ENCODE measurements at places on chromosomes 2 and 18. TPM values are rescaled to one million over a fixed set of nuclear protein-coding genes. Genes with fewer than 3 reads are reported as not detected.

MEIS1 gene
- 0.30 TPM for polyA plus RNA-seq

GRCh38 chr2:145110668-145111356 lies 590.9 kb upstream of the ZEB2 start:
- DNase-seq: no peak

GRCh38 chr2:71008342-71008741 lies 13.7 kb upstream of the TEX261 start:
- no peak for DNase-seq

NGEF gene
- polyA plus RNA-seq: 2.7 TPM

DNA sequence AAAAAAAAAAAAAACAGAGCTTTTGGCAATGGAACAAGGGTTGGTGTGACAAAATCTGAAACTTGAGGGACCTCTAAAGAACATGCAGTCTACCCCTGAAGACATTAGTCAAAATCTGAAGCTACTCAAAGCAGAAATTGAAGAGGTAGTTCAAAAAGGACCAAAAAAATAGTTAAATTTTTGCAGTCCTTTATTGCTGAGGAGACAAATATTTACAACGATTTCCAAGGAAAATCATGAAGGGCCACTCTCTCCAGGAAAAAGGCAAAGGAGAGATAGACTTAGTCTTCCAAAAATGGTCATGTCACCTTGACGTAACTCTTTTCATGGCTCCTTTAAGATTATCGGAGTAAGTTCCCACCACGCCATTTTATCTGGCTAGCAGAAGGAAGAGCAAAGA lies 452.0 kb downstream of the XIRP2 start:
- no peak for DNase-seq

DNA sequence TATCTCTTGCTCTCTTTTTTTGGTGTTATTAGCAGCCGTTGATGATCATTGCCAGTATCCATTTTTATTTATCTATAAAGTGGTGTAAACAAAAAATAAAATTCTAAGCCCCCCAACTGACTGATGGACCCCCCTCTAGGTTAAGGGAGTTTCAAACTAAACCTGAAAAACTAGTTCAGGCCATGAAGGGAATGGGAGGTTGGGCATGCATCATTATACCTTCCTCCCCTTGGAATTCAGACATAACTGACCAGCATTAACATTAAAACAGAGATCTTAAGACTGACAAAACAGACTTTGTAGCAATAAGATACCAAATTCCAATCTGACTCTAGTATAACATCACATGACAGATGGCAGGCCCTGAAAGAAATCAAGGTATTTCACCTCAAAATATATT lies 20.2 kb downstream of the RALBP1 start:
- no peak for DNase-seq

DNA sequence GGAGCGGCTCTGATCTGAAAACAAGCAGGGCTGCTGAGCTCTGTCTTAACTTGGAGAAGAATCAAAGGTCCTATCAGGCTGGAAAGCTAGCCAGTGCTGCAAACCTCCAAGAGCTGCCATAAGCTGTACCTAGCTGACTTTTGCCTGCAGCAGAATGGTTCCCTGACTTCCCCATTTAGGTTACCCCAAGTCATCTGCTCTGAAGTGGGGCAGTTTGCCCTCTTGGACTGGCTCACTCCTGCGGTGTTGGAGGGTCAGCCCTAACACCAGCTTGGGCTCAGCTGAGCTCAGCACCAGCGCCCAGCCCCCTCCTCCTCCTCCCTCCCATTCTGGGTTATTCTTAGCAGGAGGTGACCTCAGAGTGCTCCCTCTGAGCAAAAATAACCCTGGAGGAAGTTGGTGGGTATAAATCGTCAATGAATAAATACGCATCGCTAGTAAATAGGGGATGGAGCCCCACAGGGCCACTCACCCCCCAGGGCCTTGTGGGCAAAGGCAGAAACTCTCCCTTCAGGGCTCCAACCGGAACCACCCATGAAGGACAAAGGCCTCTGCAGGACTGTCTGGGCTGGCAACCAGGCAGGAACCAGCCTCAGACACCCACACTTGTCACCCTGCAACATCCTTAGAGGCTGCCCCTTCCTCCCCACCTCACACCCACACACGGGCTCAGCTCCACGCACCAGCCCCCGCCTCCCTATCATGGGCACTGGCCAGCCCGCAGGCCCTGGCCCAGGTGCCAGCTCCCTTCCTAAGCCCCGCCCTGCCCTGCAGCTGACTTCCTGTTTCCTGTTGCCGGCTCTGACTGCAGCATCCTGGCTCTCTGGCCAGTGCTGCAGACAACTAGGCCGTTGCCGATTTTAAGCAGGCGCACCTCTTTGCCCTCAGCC lies 46.9 kb downstream of the DNMT3A start:
- no peak for DNase-seq

DNA sequence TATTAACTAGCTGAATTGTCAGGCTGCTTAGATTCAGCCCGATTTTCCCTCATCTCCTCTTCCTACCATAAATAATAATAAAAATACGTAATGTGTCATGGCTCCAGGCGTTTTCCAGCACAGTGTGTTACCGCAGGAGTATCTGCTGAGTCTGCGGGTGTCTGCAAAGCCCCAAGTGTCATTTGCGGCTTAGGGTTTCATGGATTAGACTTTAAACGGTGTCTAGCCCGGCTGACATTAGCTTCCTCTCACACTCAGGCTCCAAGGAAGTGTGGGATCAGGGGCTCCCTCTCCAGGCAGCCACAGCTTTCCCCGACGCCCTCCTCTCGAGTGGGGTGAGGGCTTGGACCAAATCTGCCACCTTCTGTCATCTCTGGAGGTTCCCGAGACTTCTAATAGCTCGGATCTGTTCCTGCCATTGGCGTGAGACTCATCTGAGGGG lies 14.1 kb upstream of the HOXD1 start:
- DNase-seq: peak; percentile 48

- no peak for DNase-seq
Measured at GRCh38 chr2:141162314-141162713, 968.5 kb downstream of the LRP1B start.

CLIP4 gene
- polyA plus RNA-seq: 0.08 TPM

IL37 gene
- polyA plus RNA-seq: 0.18 TPM

- DNase-seq: no peak
Measured at GRCh38 chr2:52959801-52960200, 807.8 kb upstream of the CHAC2 start.

- no peak for DNase-seq
Measured at GRCh38 chr18:13758622-13759021, 32.1 kb downstream of the RNMT start.

GRCh38 chr2:5365871-5366461 lies 326.2 kb upstream of the SOX11 start:
- DNase-seq: peak; percentile 94

DNA sequence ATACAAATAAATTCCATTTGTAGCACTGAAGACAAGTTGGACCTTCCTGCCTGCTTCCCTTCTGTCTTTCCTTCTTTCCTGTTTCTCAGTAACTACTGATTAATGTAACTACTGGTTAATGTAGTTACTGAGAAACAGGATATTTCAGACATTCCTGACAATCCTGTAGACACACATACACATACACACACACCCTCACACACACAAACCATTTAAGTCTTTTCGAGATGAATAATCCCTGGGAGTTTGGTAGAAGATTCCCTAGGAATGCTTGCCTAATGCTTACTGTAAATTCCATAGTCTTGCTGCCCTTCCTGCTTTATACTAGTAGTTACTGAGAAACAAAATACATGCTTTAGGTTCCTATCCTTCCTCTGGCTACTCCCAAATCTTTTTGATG lies 83.9 kb downstream of the PIK3C3 start:
- no peak for DNase-seq

GRCh38 chr2:43461453-43462073 lies 134.3 kb downstream of the THADA start:
- DNase-seq: no peak

DNA sequence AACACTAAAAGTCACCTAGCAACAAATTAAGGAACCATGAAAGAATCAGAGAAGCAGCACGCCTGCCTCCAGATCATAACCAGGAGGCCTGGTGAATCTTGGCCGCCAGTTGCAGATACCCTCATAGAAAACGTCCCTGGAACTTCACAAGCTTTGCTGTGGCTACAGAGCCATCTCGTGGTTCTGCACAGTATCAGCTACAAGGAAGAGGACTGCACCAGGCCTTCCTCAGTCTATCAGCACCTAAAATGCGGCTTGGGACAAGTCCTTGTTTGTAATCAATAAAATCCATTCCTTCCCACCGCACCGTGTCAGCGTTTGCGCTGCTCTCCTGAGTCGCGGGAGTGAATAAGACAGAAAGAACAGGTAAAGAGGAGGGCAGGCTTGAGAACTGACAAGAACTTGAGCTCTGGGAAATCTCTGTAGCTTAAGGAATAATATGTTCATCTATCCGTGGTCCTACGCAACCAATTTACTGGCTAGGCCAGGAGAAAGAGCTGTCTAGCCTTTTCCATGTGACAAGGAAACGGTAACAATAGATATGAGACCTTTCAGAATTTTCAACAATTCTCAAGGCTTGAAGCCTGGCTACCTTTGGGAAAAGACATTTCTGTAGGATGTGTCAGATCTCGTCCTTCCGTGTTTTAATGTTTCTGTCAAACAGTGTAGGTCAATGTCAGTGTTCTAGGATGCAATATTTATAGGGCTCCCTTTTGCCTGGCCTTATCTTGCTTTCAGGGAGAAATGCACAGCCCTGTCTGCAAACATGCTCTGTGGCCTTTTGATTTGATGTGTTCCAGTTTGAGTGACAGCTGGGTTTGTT lies 128.5 kb upstream of the RAB12 start:
- DNase-seq: no peak

- peak; percentile 83 for DNase-seq
Measured at GRCh38 chr2:219542931-219543595, 546 bp downstream of the CHPF start.

CROCC2 gene
- not detected for polyA plus RNA-seq

MAP3K20 gene
- polyA plus RNA-seq: 2.4 TPM

GRCh38 chr2:27681841-27682240 lies 18.2 kb downstream of the SLC4A1AP start:
- DNase-seq: no peak
